ENCODE measurements at places on chromosomes 12 and 14. TPM values are rescaled to one million over a fixed set of nuclear protein-coding genes. Genes with fewer than 3 reads are reported as not detected.

The KRT6A gene
- total RNA-seq: 11.2 TPM

The PAX9 gene
- 2.5 TPM for total RNA-seq

The BATF gene
- total RNA-seq: not detected

The IL22 gene
- total RNA-seq: not detected

The ACVR1B gene
- total RNA-seq: 16.6 TPM

The SIRT4 gene
- total RNA-seq: 0.90 TPM
